ENCODE measurements at places on chromosomes 5 and 9.

- no peak for DNase-seq
Measured at GRCh38 chr9:113341712-113342410, 1.8 kb upstream of the WDR31 start.

- peak; percentile 79 for DNase-seq
Measured at GRCh38 chr9:116661037-116661954, 25.8 kb upstream of the TRIM32 start.

- no peak for DNase-seq
Measured at GRCh38 chr9:115169003-115169402, 51.0 kb upstream of the TNC start.

DNA sequence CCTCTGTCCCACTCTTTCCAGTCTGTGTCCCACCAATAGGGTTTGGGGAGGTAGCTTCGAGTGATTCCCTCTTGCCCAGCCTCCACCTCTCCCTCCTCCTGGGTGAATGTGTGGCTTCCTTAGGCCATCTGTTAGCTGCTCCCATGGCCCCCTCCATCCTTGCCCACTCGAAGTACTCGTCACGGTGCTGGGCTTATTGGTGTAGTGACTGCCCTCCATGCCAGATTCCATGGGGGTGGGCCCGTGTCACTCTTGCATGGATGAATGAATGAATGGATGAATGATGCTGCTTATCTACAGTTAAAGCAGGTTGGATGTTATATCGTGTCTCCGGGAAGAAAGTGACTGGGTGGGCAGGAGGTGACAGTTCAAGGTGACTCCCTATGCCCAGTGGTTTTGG, 19.1 kb downstream of the HMCN2 start:
- DNase-seq, result no peak

GRCh38 chr5:129078660-129079059, 15.9 kb upstream of the ISOC1 start:
- no peak for DNase-seq

- no peak for DNase-seq
Measured at GRCh38 chr5:204966-205670, 12.8 kb downstream of the CCDC127 start.
